Renal pelvis (tissue), 12 donors: ENCODE measurements at places on chromosomes 3 and 15. TPM values are rescaled to one million over a fixed set of nuclear protein-coding genes. Genes with fewer than 3 reads are reported as not detected.

P3H2 gene
- 79.9 TPM for polyA plus RNA-seq

DNA sequence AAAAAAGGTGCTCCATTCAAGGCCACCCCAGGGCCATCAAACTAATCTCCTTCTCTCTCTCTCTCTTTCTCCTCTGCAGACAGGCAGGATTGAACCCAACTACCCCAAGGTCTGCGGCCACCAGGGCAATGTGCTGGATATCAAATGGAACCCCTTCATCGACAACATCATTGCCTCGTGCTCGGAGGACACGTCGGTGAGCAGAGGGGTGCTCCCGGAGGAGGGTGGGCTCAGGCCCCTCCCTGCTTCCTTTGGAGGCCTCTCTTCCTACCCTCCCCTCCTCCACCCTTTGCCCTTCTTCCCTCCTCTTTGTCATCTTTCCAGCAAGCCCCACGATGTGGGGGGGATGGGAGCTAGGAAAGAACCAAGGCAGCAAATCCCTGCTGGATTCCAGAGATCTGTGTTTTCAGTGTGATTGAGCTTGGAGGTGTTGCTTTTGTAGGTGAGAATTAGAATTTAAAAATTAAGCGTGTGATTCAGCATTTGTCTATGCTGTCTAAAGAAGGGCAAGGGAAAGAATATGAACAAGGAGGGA, 116.3 kb downstream of the CORO2B start:
- no peak for DNase-seq

- DNase-seq, result no peak
These were observed 19.3 kb downstream of the CCDC12 start for GRCh38 chr3:46957092-46957820.

NR1I2 gene
- polyA plus RNA-seq, result 0.65 TPM

DNA sequence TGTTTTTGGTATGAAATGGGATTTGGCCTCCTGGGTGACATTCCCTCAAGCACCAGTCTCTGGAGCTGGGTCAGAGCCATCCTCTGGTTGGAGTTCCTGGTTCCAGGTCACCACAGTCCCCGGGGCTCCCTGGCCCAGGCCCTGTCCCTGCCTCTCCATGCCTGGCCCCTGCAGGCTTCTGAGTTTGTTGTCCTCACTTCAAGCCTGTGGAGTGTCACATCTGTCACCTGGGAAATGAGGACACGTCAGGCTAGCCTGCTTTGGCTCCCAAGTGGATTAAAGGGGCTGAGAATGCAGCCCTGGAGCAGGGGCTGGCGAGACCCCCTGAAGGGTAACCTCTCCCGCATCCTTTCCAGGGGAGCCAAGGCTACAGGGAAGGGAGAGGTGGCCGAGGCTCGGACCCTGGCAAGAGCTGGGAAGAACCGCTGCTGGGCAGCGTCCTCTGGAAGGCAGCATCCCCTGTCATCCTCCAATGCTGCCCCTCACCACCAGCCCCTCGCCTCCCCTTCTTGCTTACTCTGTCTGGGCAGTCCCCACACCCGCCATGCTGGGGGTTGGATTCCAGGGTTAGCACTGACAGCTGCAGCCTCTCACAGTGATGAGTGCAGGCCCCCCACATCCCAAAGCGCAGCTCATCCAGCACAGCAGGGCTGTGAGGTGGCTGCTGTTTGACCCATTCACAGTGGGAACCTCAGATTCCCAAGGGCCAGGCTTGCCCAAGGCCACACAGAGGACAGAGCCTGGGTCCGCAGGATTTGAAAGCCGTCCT, 75.5 kb upstream of the IQSEC1 start:
- DNase-seq, result no peak

DNA sequence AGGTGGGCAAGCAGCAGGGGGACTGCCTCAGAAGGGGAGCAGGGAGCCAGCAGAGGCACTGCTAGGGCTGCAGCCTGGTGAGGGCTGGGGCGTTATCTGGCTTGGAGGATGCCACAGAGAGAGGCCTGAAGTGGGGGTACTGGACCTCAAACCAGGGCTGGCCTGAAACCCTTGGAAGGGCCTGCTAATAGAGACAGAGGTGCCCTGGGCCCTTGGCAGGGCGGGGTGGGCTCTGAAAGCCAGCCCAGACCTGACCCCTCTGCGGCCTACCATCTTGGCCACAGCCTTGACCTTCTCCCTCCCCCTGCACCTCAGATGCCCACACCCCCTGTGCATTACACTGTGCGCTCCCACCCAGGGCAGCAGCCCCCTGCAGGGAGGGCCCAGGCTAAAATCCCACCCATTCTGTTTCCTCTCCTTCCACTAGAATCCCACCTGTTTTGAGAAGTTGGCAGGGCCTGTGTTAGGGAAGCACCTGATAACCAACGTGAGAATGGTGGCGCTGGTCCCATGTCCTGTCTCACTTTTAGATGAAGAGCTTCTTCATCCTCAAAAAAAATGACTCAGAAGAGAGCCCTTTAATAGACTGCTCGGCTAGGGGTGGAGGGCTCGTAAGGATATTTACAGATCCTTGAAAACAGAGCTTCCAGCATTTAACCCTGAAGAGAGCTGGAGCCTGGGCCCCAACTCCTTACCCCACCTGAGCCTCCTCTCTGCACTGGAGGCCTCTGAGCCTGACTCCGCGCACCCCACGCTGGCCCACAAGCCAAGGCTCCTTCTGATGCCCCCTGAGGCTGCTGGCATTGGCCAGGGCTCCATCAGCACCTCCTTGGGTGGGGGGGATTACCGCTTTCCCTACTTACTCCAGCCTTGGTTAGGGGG, 29.8 kb downstream of the LOXL1 start:
- no peak for DNase-seq
